ENCODE measurements at places on chromosomes 2 and 18. TPM values are rescaled to one million over a fixed set of nuclear protein-coding genes. Genes with fewer than 3 reads are reported as not detected.
A peak's percentile ranks its signal among the peaks of the same experiment; 100 is the strongest.

DNA sequence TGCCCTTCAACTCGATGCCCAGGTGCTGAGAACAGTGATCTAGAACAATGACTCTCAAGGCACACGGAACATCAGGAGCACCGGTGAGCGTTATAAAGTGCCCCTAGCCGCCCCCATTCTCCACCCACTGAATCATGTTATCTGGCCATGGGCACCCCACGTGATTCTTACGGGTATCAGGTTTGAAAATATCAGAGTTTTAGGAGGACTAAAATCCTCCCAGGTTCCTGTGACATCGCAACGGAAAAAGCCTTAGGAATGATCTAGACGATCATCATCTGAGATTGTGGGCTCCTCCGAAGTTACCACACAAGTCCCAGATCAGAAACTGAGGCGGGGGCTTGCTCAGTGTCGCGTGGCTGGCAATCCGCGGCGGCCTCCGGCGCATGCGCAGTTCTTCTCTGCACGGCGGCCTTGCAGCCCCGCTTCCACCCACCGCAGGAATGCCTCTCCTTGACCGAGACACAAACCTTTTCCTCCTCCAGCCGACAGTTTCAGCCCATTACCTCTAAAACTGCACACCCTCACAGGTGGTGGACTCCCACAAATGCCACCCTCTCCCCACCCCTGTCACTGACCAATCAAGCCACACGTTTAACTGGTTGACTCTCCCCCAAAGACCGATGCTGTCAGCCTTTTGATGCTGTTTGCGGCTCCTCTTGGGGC lies 5.8 kb upstream of the MRPL33 start:
- no peak for DNase-seq

- no peak for DNase-seq
These were observed 78.5 kb upstream of the GLS start for GRCh38 chr2:190802129-190802528.

- DNase-seq, result peak; percentile 68
These were observed 12.6 kb downstream of the ITPRID2 start for GRCh38 chr2:181904022-181904632.

Gene B4GALT6
- total RNA-seq, result 6.3 TPM

Gene CHST9
- total RNA-seq, result not detected

Measured in fibroblast of the aortic adventitia (primary cell).